ENCODE measurements at places on chromosomes 7 and 10.

GRCh38 chr7:146355216-146355615 lies 238.6 kb downstream of the CNTNAP2 start:
- no peak for DNase-seq

GRCh38 chr10:93206652-93207051 lies 133.0 kb downstream of the CYP26A1 start:
- no peak for DNase-seq

DNA sequence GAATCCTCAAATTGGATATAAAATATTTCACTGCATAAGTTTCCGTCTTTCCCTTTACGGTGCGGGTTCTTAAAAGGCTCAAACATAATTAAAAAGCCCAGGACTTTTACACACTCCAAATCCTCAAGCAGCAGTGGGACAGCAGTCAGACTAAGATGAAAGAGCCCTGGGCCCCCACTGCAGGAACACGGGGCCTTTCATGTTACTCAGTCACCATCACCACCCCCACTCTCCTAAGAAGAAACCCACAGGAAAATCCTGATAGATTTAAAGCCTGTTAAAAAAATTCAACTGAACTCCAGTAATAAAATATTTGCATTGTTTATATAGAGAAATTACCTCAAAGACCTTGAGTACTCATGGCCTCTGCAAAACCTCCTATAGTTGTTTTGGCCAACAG lies 74.0 kb upstream of the TRIL start:
- no peak for DNase-seq

DNA sequence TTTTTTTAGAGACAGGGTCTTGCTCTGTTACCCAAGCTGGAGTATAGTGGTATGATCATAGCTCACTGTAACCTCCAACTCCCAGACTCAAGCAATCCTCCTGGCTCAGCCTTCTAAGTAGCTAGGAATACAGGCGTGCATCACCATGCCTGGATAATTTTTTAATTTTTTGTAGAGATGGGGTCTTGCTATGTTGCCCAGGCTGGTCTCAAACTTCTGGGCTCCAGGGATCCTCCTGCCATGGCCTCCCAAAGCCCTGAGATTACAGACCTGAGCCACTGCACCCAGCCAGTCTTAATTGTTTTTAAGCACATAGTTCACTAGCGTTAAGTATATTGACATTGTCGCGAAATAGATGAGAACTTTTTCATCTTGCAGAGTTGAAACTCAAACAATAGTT lies 2.0 kb downstream of the SUPV3L1 start:
- DNase-seq: no peak

GRCh38 chr10:9051328-9051974 lies 997.0 kb downstream of the GATA3 start:
- DNase-seq: no peak

GRCh38 chr10:88800152-88801125 lies 2.1 kb upstream of the LIPM start:
- no peak for DNase-seq

GRCh38 chr10:43938810-43939209 lies 290.1 kb upstream of the ZNF32 start:
- DNase-seq: no peak

DNA sequence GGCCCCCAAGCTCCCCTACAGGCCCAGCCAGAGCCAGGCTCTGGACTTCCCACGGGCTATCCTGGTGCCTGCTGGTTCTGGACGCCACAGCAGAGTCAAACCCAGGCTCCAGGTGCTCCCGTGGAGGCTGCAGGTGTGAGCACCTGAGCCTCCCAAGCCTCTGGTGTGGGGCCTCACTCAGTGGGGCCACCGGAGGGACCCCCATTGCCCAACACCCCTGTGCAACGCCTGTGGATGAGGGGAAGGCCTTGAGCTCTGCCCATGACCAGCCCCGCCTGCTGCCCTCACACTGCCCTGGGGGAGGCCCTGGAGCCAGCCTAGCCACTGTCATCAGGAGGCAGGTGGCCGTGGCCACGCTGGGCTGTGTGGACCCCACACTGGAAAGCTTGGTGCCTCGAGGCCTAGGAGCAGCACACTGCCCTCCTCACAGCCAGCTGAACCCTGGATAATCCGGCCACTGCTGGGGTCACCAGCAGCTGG lies 229.3 kb downstream of the MAD1L1 start:
- DNase-seq: no peak
